Chondrocyte (in vitro differentiated cells): ENCODE measurements at places on chromosomes 6 and 20. TPM values are rescaled to one million over a fixed set of nuclear protein-coding genes. Genes with fewer than 3 reads are reported as not detected.

Gene CASS4
- 0.10 to 0.39 TPM in 2 of 3 replicates, not detected in the other for total RNA-seq

Gene FAM83C
- total RNA-seq = not detected in 3 replicates

Gene CCR6
- total RNA-seq = not detected in 3 replicates

Gene ESF1
- 9.0 to 12.4 TPM (median 9.7 TPM) in 3 replicates for total RNA-seq

Gene LAMA4
- 55.2 to 115 TPM (median 102 TPM) in 3 replicates for total RNA-seq

Gene MAFB
- 3.0 to 5.4 TPM (median 4.2 TPM) in 3 replicates for total RNA-seq

Gene OR2B6
- total RNA-seq = not detected in 3 replicates

Gene GRM4
- total RNA-seq = 0.26 to 0.92 TPM (median 0.27 TPM) in 3 replicates

Gene FAM184A
- 0.52 to 0.68 TPM (median 0.56 TPM) in 3 replicates for total RNA-seq

Gene PHACTR1
- total RNA-seq = 2.1 to 3.7 TPM (median 2.5 TPM) in 3 replicates

Gene RAET1E
- total RNA-seq = not detected in 3 replicates

Gene PLN
- total RNA-seq = 0.18 TPM in 1 of 3 replicates, not detected in the others

Gene B3GAT2
- total RNA-seq = 0.02 TPM in 1 of 3 replicates, not detected in the others

Gene GMPR
- total RNA-seq = 9.7 to 14.4 TPM (median 11.5 TPM) in 3 replicates

Gene F13A1
- total RNA-seq = 0.94 to 2.9 TPM (median 2.7 TPM) in 3 replicates

Gene ZKSCAN3
- 4.9 to 7.8 TPM (median 5.5 TPM) in 3 replicates for total RNA-seq

Gene BTNL2
- not detected in 3 replicates for total RNA-seq

Gene RHAG
- total RNA-seq = not detected in 3 replicates

Gene CRISP2
- not detected in 3 replicates for total RNA-seq

Gene PREP
- total RNA-seq = 32.9 to 38.1 TPM (median 33.4 TPM) in 3 replicates

Gene TBC1D20
- 56.2 to 64.7 TPM (median 64.0 TPM) in 3 replicates for total RNA-seq

Gene SLC16A10
- 0.02 TPM in 1 of 3 replicates, not detected in the others for total RNA-seq

Gene PRL
- total RNA-seq = not detected in 3 replicates
